Heart left ventricle (tissue), 16 donors: ENCODE measurements at places on chromosomes 4 and X.
A peak's percentile ranks its signal among the peaks of the same experiment; 100 is the strongest.

- no peak for DNase-seq
Observed at GRCh38 chr4:84680956-84681355, 98.0 kb downstream of the CDS1 start.

DNA sequence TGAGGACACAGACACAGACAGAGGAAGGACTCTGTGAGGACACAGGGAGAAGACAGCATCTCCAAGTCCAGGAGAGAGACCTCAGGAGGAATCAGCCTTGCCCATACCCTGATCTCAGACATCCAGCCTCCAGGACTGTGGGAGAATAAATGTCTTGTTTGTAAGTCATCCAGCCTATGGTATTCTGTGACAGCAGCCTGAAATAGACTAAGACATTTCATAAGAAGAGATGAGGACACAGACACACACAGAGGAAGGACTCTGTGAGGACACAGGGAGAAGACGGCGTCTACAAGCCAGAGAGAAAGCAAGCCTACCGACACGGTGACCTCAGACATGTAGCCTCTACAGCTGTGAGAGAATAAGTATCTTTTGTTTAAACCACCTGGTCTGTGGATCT, 112.1 kb downstream of the DHRSX start:
- no peak for DNase-seq

DNA sequence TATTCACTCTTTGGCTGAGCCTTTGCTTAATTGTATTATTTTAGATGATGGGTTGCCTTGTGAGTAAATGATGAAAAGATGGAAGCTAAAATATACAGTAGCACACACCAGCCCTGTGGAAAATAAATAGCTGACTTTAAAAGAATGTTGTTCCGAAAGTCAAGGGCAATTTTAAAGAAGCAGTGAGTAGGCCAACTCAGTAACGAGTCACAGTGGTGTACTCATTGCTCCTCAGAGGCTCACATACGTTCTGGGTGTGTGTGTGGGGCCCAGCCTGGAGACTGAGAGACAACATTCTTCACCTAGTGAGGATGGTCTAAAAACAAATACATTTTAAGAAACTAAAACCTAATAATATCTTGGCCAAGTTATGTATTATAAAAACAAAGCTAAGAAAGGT, 640.3 kb downstream of the TRIML1 start:
- DNase-seq, result no peak

GRCh38 chr4:40548256-40548655, 81.4 kb downstream of the RBM47 start:
- no peak for DNase-seq

DNA sequence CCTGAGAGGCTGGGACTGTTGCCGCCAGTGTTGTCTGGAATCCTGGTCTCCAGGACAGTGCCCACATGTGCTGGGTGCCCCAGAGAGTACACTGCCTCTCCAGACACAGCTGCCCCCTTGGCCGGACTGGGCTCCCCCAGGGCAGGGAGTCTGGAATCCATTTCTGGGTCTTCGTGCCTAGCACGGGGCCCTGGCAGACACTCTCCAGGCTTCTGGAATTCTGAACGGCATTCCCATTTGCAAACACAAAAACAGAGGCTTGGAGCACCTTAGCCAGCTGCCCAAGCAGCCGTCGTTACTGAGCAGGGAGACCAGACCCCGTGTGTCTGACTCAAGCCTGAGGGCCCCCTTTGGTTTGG, 20.8 kb downstream of the HMX1 start:
- DNase-seq, result no peak

GRCh38 chr4:2886161-2886560, 42.5 kb downstream of the ADD1 start:
- DNase-seq, result no peak

GRCh38 chrX:31092476-31092875, 20.6 kb upstream of the FTHL17 start:
- no peak for DNase-seq

GRCh38 chr4:146112389-146112788, 63.1 kb upstream of the LSM6 start:
- no peak for DNase-seq

- DNase-seq, result no peak
Observed at GRCh38 chr4:154743683-154744340, at the start of gene LRAT. Gene LRAT (plus strand): TSS chr4:154744000. CDS start chr4:154744327, 327 bp downstream.

- DNase-seq, result peak; percentile 24
Observed at GRCh38 chr4:133151691-133152329, 2.7 kb downstream of the PCDH10 start.

DNA sequence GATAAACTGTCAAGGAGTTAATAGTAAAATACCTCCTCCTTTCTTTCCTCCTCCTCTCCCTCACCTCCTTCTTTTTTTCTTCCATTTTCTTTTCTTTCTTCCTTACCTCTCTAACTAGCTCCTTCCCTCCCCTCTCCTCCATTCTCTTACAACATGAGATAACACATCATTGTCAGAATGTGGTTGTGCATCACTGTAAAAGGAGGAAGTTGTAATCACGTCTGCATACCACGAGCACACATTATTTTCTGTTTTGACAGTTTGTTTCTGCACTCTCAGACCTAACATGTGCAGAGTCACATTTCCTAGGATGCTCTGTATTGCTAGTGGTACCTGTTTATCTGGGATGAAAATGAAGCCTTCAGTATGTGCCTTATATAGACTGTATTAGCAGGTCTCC, 9.1 kb downstream of the SLIT2 start:
- no peak for DNase-seq

- no peak for DNase-seq
Observed at GRCh38 chr4:26192899-26193869, 127.6 kb upstream of the RBPJ start.

DNA sequence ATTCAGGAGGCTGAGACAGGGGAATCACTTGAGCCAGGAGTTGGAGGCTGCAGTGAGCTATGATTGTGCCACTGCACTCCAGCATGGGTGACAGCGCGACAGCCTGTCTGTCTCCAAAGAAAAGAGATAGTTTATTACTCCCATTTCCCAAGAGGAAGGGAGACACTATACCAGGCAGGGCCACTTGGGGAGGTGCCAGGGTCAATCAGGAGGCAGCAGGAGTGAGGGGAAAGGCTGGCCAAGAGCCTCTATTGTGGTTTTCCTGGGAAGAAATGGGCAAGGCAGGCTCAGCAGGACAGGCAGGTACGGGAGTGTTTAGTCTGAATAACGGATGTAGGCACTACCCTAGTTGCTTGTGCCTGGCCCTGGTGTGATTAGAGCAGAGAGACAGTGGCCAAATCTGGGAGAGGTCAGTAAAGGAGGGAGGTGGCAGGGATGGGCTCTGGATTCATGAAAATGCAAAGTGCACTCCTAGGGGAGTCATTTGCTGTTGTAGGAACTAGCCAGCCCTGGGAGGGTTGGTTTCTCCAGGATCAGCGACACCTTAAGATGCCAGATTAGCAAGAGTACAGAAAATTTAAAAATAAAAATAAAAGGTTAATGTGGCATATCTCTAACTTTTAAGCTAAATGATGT, 20.2 kb upstream of the CDKN2AIP start:
- DNase-seq, result no peak

DNA sequence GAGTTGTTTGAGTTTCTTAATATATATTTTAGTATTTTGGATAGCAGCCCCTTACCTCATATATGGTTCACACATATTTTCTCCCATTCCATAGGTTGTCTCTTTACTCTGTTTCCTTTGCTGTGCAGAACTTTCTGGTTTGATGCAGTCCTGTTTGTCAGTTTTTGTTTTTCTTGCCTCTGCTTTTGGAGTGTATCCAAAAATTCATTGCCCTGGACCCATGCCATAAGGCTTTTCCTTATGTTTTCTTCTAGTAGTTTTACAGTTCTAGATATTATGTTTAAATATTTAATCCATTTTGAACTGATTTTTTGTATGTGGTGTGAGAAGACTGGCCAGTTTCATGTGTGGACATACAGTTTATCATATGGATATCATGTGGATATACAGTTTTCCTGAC, 58.5 kb upstream of the NUDT6 start:
- DNase-seq, result no peak

DNA sequence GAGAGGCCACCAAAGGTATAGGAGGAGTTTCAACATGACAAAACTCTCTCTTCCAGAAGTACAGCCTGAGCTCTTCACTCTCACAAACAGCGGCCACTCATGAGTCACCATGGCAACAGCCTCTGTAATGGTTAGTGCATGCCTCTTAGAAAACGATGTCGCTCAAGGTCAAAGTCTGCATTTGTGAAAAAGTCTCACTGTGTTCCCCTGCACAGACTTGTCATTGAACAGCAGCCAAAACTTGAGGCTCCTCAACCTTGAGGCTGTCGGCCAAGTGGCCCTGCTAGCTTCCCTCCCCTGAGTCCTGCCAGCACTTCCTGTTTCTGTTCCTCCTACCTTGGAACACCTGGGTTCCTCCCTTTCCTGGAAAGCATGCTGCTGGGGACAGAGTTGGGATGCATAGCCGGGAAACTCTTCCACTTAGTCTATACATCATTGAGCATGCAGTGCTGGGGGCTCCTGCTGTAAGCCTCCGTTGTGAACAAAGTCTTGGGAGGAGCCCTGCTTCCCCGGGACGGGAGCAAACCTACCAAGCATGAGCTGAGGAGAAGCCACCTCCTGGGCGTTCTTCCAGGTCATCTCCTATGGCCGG, 66.6 kb downstream of the ING2 start:
- peak; percentile 32 for DNase-seq
